Stimulated activated CD8-positive, alpha-beta memory T cell treated with anti-CD3 and anti-CD28 coated beads, Interleukin-7, amount 100 ng/mL, for 1 hour (primary cell): ENCODE measurements at places on chromosomes 5 and 9.

- DNase-seq, result no peak
Measured at GRCh38 chr9:92253656-92254055, 39.8 kb downstream of the IARS1 start.

DNA sequence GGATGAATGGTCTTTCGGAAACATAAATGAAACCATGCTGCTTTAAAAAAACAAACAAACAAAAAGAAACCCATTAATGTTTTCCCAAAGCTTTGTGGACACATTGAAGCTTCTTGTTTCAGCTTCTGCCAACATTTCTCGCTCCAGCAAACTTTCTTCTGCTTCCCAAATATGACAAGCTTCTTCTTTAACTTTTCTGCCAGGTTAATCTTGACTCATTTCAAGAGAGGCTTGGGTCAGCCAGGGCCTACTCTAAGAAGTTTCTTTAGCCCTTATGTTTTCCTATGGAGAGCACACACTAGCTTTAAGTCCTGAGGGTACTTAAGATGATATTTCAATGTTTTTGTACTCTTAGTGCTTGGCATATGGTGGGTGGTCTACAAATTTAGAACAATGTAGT lies 6.1 kb downstream of the ANXA1 start:
- no peak for DNase-seq

- DNase-seq, result no peak
Measured at GRCh38 chr5:68339921-68340321, 124.4 kb downstream of the PIK3R1 start.

DNA sequence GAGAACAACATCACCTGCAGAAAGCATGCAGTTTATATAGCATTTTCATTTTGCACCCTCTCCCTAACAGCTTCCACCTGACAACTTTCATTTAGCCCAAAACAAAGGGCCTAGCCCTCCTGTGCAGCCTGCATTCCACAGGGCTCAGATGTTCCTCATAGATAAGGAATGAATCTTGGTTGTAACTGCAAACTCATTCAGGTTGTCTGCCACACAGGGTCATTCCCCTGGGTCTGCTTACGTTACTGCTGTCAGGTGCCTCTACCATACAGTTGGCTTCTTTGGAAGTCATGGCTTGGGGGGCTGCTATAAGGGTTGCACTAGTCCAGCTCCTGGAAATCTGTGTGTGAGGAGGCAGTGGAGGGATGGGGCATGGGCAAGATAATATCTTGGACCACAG lies 2.7 kb upstream of the DCP2 start:
- DNase-seq, result no peak

GRCh38 chr5:151214614-151215545 lies 9.0 kb downstream of the CCDC69 start:
- DNase-seq, result no peak

DNA sequence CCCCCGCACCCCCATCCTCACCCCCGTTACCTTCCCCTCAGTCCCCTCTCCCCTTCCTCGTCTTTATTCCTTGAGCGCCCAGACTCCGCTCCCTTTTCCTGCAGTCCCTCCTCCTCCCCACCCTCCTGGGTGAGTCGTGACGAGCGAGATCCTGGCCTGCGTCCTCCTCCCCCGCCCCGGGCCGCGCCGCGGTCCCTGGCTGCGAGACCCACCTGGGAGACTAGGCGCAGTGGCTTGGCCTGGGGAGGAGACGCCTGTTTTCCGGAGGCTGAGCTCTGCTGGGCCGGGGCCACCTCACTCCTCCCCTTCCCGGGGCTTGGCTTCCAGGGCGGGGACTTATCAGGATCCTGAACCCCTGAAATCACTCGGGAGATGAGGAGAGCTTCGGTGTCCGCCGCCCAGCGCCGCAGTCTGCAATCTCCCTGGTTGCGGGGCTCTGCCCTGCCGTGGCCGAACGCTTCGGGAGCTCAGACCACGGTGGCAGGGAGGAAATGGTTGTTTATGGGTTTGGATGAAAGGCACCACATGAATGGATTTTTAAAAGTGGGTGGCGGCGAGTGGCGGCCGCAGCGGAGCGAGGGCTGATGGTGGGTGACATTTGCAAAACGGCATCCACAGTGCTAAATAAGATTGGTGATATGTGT lies 984 bp downstream of the STXBP1 start:
- peak; percentile 6 for DNase-seq

DNA sequence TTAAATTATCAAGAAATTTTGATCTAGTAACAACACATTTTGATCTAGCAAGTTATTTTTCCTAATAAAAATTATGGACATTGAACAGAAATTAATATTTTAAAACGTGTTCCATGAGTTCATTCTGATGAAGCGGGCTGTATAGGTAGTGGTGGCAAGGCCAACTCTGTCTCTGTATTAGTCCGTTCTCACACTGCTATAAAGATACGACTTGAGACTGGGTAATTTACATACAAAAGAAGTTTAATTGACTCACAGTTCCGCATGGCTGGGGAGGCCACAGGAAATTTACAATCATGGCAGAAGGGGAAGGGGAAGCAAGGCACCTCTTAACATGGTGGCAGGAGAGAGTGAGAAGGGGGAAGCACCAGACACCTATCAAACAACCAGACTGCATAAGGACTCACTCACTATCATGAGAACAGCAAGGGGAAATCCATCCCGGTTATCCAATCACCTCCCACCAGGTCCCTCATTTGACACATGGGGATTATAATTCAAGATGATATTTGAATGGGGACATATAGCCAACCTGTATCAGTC lies 61.2 kb downstream of the TMEM232 start:
- DNase-seq, result no peak

GRCh38 chr9:72526901-72527800 lies 5.7 kb downstream of the TMC1 start:
- DNase-seq, result peak; percentile 50

- no peak for DNase-seq
Measured at GRCh38 chr9:126480813-126481212, 132.9 kb upstream of the LMX1B start.

- DNase-seq, result no peak
Measured at GRCh38 chr5:115962565-115963402, 509 bp downstream of the LVRN start.

- no peak for DNase-seq
Measured at GRCh38 chr5:124894541-124894940, 148.1 kb upstream of the ZNF608 start.

- no peak for DNase-seq
Measured at GRCh38 chr9:113474360-113475028, 11.0 kb downstream of the RGS3 start.

GRCh38 chr9:124511891-124512805 lies 4.9 kb upstream of the NR5A1 start:
- DNase-seq, result no peak

GRCh38 chr9:100098046-100098886 lies 534 bp downstream of the ERP44 start:
- DNase-seq, result no peak

GRCh38 chr5:174459832-174460448 lies 264.4 kb upstream of the MSX2 start:
- DNase-seq, result no peak

DNA sequence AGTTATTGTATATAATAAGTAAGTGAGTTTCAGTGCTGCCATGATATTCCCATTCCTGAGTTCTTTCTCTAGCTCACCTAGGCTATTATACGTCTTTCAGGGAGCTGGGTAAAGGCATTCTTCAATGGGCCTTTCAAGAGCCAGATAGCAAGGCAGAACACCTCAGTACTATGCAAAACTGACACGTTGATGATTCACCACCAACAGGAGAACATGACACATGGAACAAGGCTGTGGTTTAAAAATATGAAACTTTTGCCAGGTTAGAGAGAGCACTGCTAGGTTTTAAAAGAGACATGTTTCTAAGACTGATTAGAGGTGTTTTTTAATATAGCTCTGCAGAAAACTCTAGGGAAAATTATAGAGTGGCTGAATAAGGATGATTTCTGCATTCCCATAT lies 95.9 kb downstream of the UGCG start:
- DNase-seq, result no peak

DNA sequence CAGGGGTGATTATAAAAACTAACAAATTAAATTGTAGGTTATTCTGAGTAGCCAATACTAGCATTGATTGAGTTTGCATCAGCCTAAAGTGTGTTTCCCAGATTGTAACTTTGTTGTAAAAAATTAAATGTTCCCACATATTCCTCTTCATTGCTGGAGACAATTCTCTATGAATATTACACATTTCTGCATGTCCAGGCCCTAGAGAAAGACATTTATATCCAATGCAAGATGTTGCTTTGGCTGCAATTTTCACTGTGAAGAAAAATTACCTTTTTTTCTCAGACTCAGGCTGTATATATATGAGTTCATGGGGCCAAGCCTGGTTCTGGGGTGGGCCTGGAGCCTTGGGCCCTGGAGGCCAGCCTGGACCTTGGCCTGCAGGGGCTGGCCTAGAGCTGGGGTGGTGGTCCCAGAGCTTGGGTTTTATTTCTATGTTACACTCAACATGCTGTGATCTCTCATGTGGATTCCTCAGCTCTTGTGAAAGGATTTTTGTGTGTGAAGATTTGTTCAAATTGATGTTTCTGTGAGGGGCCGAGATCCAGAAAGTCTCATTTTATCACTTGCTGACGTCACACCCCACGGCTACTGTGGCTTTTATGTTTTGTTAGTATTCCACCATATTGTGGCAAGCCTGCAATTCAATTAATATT lies 232.5 kb downstream of the SPATA31A1 start:
- no peak for DNase-seq

- no peak for DNase-seq
Measured at GRCh38 chr9:103188781-103189350, 193.7 kb downstream of the CYLC2 start.

DNA sequence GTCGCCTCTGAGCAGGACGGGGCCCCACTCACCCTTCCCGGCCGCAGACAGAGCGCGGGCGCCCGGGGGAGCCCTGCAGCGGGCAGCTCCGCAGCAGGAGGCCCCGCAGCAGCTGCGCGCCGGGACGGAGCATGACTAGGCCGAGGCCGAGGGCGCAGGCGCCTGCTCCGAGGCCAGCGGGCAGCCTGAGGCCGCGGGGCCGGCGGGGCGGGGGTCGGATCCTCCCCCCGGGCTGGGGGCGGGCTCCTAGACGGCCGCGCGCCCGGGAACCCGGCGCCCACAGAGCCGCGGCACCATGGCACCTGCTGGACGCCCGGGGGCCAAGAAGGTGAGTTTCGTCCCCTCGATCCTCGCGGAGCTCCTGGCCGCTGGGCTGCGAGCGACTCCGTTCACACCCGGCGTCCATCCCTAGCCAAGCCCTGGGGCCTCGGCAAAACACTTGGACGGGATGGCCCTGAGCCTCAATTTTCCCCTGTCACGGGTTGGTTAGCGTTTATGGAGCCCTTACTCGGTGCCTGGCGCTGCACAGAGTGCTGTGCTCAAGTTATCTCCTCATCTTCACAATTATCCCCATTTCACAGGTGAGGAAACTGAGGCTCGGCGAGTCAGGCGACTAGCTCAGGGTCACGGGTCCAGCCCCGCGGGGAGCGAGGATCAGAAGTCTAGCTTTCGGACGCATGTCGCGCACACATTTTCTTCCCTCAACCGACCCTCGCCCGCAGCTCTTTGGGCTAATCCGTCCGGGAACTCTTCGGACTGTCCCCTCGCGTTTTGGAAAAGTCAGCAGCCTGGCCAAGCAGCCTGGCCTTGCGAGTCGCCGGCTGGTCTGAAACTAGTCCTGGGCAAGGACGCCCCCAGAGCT lies at the start of the genes BHMT2 and DMGDH:
Gene BHMT2 (plus strand): TSS at position 280 of the 862 bp plus-strand sequence. CDS start 16 bp downstream, at position 296.
Gene DMGDH (minus strand): TSS at position 187 of the 862 bp plus-strand sequence. CDS start 54 bp downstream, at position 133.
- DNase-seq, result no peak

- no peak for DNase-seq
Measured at GRCh38 chr9:33416996-33417395, 14.6 kb upstream of the AQP7 start.

- DNase-seq, result no peak
Measured at GRCh38 chr9:111904026-111904425, 7.4 kb downstream of the UGCG start.

- no peak for DNase-seq
Measured at GRCh38 chr5:5132234-5132633, 7.9 kb upstream of the ADAMTS16 start.

- DNase-seq, result no peak
Measured at GRCh38 chr9:121098567-121099198, 23.9 kb downstream of the CNTRL start.

DNA sequence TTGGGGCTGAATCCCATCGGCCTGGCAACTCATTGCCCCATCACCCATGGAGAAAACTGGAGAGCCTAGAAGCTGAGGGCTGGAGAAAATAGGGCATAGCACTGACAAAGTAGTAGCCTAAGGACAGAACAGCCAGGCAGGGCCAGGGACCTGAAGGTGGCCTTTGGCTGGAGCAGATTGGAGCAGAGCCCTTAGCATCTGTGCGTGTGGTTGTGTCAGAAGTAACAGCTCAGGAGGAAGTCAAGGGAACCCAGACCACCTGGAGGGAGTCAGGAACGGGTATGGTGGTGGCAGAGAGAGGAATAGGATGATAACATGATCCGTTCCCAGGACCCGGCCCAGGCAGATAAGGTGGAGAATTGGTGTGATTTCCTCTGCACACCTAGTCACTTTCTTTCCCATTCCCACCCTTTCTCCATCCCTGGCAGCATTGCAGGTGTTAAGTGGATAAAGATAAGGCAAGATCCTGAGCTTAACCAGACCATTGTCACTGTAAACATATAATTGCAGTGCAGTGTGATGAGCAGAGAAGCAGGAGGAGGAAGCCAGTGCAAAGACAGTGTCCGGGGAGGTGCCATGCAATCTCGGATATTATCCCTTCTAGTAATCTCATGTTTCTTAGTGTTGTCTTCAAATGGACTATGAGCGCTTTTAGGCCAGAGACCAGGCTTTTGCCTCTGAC lies 67.0 kb downstream of the NDFIP1 start:
- no peak for DNase-seq

- no peak for DNase-seq
Measured at GRCh38 chr5:175712313-175712680, 54.4 kb downstream of the HRH2 start.

- peak; percentile 37 for DNase-seq
Measured at GRCh38 chr5:175517824-175518450, 39.6 kb downstream of the SFXN1 start.

GRCh38 chr9:99037769-99038483 lies 67.0 kb upstream of the TGFBR1 start:
- no peak for DNase-seq

GRCh38 chr9:109181284-109181683 lies 14.2 kb upstream of the FRRS1L start:
- no peak for DNase-seq

DNA sequence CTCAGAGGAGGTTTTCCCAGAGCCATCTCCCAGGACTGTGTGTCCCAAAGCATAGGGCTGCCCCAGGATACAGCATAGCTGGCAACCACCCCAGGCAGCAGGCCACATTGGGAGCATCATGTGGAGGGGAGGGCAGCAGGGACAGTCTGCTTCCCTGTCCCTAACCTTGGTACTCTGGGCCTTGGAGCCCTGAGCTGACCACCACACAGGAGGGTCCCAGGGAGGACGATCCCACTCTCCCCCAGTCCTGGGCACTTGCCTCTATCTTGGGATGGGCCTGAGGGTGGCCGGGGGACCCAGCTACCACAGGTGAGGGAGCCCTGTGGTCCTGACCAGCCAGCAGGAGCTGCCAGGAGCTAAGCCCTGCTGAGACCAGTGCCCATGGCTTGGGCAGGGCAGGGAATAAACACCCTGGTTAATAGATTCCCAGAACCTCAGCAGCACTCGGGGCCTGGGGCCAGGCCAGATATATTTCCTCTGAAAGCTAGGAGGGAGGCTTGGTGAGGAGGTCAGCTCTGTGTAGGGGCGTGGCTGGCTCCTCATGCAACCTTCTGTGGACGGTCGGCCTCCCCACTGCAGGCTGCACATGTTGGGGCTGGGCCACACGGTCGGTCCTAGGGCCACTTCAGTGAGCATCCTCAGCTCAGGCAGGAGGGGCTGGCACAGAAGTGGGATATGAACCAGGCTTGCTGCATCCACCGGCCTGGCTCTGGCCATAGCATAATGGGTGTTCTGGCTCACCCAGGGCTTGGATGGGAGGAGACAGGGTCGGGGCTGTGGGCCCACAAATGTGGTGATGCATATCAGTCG lies 4.2 kb downstream of the NINJ1 start:
- no peak for DNase-seq

GRCh38 chr9:129458663-129459546 lies 162.0 kb downstream of the C9orf50 start:
- no peak for DNase-seq
